Suppressor macrophage treated with lipopolysaccharide for 1 hour (primary cell): ENCODE measurements at places on chromosomes 3 and 15.
A peak's percentile ranks its signal among the peaks of the same experiment; 100 is the strongest.

DNA sequence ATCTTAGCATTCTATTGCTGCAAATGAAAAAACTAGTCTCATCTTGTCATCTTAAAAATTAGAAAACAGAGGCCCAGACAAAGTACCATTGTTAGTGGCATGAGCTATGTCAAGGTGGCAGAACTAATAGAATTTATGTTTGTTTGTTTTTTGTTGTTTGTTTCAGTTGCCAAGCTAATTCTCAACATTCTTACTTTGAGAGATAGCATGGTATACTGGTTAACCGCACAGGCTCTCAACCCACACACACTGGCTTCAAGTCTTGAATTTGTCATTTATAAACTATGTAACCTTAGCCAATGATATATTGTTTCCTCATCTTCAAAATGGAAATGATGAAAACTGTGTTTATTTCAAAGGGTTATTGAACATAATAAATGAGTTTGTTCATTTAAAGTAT, 367.6 kb upstream of the PLSCR5 start:
- DNase-seq, result no peak

DNA sequence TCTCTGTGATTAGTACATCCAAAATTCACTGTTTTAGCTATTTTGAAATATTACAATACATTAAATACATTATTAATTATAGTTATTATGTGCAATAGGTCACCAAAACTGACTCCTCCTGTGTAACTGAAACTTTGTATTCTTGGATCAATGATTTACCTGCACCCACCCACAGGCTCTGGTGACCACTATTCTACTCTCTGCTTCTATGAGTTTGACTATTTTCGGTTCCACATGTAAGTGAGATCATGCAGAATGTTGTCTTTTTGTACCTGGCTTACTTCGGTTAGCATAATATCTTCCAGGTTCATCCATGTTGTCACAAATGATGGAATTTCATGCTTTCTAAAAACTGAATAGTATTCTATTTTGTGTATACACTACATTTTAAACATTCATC, 43.8 kb downstream of the SLC2A2 start:
- no peak for DNase-seq

- no peak for DNase-seq
Measured at GRCh38 chr15:101020451-101020850, 101.3 kb downstream of the LRRK1 start.

DNA sequence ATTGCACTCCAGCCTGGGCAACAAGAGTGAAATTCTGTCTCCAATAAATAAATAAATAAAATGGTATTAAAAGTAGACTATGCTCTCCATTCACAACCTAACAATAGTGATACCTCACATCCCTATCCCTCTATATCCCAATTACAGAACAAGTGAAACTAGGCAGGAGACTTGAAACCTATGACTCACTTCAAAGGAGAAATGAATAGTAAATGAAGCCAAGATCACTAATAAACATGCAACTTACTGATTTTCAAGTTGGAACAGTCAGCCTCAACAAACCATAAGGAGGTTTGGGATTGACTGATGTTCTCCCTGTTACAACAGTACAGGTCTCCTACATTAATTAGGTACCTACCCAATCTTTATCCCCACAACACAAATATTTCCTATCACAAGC, 103.4 kb downstream of the GSK3B start:
- DNase-seq, result peak; percentile 58

DNA sequence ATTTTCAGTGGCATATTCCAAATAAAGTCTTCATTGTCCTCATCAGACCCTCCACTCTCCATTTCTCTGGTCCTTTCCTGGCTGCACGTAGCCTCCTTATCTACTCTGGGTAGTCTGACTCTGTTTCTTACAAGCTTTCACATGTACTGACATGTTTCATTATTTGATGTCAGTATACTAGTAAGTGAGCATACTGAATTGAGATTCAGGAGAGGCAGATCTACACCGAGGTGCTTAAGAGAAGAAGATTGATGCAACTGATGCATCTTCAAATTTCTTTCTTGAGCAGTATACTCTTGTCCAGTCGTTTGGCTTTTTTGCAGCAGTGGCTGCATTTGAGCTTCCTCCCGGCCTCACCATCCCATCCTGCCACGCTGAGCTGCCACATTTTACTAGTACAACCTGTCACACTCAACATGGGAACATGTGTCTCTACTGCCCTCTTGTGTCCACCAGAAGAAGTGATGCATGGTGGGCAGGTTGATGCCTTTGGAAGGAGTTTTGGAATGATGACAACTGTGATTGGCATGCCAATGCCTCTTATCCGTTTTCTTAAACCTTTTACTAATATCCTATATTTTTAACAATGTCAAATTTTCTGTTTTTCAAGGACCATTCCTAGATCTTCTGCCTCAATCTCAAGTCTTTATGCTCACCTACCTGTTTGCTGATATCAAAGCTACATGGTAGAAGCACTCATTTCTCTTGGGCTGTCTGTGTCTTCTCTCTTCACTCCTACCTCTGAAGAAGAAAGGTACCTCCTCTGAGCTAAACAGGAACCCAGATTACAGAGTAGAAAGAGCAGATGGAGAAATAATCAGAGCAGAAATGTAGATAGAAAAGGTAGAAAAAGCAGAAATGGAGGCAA, 38.7 kb downstream of the GUCA1C start:
- DNase-seq, result peak; percentile 65

GRCh38 chr15:72196409-72197040, 1.1 kb downstream of the GRAMD2A start:
- DNase-seq, result no peak
